Activated CD8-positive, alpha-beta memory T cell treated with anti-CD3 and anti-CD28 coated beads for 24 hours (primary cell): ENCODE measurements at places on chromosomes 13 and 19.

- DNase-seq = no peak
These were observed 354.9 kb upstream of the HTR2A start for GRCh38 chr13:47251771-47252170.

DNA sequence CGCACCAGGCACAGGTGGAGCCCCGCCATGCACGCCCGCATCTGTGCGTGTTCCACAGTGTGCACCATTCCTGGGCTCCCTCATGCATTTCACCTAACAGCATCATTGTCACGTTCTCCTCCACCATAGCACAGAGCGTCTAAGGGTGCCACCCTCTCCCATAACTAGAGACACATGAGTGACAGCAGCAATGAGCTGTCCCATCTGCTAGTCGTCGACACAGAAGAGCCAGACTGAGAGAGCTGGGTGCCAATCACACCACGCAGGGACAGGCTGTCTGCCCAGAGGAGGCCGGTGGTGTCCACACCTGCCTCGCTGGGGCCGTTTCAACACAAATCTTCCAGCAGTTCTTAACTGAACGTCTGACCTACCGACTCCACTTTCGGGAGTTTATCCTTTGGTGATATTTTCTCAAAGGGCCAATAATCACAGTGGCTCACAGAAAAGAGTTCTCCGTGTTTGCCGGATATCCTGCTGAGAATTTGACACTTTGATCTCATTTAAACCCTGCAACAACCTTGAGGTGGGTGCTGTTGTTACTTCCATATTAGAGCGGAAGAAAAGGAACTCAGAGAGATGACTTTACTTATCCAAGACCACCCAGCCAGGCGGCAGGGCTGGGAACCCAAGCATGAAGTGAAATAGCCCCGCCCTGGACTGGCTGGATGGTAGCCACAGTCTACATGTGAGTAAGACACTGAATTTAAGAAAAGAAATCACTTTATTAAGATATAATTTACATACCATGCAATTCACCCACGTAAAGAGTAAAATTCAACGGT, 16.2 kb downstream of the CLEC11A start:
- no peak for DNase-seq

GRCh38 chr13:108407495-108407894, 138.0 kb downstream of the TNFSF13B start:
- no peak for DNase-seq

DNA sequence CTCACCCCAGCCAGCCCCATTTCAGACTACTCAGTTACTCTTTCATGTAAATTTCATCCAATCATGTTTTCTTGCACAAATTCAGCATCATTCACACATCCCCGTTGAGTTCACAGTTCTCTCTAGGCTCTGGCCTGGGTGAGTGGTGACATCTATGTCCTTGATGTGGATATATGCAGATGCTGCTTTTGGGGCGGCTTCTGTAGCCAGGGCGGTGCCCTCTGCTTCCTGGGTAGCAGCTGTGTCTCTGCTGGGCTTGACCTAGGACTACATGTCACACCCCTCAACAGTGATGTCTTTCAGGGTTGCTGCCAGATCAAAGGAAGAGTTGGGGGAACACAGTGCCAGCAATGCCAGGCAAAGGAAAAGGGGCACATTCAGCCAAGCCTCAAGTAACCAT, 68.5 kb upstream of the KCTD15 start:
- DNase-seq = no peak
